ENCODE measurements at places on chromosomes 4 and X. TPM values are rescaled to one million over a fixed set of nuclear protein-coding genes. Genes with fewer than 3 reads are reported as not detected.

LRRC66 gene
- 0.10 TPM for total RNA-seq

EBP gene
- 27.6 TPM for total RNA-seq

FAM241A gene
- 3.4 TPM for total RNA-seq

TCEAL3 gene
- total RNA-seq: 2.4 TPM

TEX13B gene
- not detected for total RNA-seq

PRKG2 gene
- 1.7 TPM for total RNA-seq

MAGEC2 gene
- not detected for total RNA-seq

SYNPO2 gene
- 2.9 TPM for total RNA-seq

RAI2 gene
- total RNA-seq: 0.31 TPM

TLR3 gene
- total RNA-seq: 0.63 TPM

LEF1 gene
- total RNA-seq: 327 TPM

CFAP99 gene
- 0.10 TPM for total RNA-seq

P2RY4 gene
- total RNA-seq: not detected

LONRF3 gene
- total RNA-seq: 21.0 TPM

CHM gene
- 5.0 TPM for total RNA-seq

PPP1R2C gene
- total RNA-seq: 6.0 TPM

KIT gene
- 0.42 TPM for total RNA-seq

ELMOD2 gene
- total RNA-seq: 11.2 TPM

NXF2B gene
- total RNA-seq: not detected
